ENCODE measurements at places on chromosomes 12 and 14.

- DNase-seq, result no peak
These were observed 2.7 kb downstream of the C2CD5 start for GRCh38 chr12:22541496-22542155.

DNA sequence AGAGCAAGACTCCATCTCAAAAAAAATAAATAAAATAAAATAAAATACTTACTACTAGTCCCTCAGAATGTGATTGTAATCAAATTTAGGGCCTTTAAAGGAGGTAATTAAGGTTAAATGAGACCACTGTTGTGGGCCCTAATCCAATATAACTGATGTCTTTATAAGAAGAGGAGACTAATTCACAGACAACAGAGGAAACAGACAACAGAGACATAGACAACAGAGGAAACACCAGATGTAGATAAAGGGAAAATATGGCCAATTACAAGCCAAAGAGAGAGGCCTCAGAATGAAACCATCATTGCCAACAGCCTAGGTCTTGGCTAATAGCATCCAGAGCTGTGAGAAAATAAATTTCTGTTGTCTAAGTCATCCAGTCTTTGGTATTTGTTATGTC is 669.0 kb upstream of the FOXG1 start:
- no peak for DNase-seq

DNA sequence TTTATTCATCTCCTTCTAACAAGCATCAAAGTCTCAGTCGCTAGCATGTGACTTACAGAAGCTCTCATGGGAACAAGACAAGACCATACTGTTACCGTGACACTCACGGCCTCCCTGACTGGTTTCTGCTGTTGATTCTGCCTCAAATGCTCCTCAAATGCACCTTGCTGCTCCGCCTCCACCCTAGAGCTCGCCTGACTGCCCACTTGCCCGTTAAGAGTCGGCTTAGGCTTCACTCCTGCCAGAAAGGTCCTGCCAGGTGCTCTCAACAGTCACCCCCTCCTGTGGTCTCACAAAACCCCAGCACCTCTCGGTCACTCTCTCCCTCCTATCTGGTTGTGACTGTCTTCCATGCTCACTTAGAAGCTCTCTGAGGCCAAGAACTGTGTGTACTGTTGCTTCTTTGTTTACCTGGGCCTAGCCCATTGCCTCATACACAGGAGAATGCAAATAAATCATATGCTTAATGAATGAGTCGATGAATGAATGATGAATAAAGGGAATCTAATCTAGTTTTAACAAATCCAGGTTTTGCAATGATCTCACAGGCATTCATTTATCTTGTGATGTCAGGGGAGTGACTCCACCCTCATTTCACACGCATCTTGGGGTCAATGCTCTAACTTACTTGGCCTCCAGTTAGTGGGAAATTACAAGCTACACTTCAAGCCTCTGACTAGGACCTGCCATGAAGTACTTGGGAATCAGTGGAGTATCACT is 41.3 kb downstream of the SSH1 start:
- no peak for DNase-seq

DNA sequence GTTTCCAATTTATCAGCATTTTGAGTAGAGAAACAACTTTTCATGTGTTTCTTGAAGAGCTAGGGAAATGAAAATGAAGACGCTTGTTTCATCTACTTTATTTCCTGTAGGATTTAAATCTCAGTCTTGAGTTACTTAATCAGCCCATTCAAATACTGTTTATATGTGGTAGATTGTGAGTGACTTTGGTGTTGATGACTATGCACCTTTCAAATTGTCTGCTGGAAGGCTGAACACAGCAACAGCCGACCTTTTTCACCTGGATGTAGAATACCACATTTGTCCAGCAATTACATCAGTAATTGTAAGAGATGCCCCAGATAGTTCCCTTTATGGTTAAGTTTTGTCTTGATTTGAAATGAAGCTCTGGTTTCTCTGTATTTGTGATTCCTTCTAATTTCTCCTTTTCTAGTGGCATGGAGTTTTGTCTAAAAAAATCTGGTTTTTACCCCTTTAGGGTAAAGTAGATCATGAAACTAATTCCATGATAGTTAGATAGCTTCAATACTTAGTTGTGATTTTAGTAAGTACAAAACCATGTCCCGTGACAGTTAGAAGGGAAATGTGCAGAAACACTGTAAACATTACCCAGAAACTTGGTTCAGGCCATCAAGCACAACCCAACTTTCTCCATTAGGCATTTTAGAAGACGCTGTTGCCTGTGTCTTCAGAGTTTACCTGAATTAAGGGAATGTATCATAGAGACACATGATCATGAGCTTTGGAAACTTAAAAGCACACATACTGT is 165.0 kb downstream of the SRGAP1 start:
- no peak for DNase-seq

GRCh38 chr12:89243771-89244170 is 108.5 kb downstream of the DUSP6 start:
- DNase-seq, result peak; percentile 58

GRCh38 chr14:22883173-22883976 is at the start of gene REM2:
REM2 (plus strand) TSS chr14:22883222; CDS start chr14:22883288, 66 bp downstream.
- DNase-seq, result no peak

- DNase-seq, result no peak
These were observed 22.9 kb downstream of the SYNE3 start for GRCh38 chr14:95493503-95493902.

GRCh38 chr14:75273272-75274049 is 5.2 kb upstream of the FOS start:
- DNase-seq, result no peak

- no peak for DNase-seq
These were observed 635.4 kb downstream of the VRK1 start for GRCh38 chr14:97432586-97432985.

DNA sequence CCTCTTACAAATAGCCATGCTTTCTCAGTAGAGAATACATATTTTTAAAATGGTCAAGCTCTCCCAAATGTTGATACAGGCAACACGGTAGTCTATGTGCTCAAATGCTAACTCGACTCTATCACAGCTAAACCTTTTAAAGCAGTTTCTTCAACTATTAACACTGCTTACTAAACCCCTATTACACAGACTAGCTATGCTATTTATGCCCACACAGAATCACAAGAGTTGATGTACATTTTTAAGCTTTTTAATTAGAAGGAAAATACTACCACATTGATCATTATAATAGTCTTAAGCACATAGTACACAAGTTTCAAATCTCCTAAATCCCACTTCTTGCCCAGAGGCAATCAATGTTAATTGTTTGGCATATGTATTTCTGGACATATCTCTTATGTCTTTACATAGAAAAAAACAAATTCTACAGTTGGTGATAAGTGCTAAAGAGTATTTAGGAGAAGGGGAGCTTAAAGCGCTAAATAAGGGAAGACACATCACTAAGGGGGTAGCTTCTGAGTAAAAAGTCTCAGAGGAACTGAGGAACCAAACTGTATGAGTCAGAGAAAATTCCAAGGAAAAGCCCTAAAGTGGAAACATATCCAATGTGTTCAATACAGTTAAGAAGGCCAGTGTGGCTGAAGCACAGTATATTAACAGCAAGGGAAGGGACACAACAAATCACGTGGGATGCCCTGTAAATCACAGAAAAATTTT is 13.7 kb downstream of the HNRNPC start:
- DNase-seq, result no peak

DNA sequence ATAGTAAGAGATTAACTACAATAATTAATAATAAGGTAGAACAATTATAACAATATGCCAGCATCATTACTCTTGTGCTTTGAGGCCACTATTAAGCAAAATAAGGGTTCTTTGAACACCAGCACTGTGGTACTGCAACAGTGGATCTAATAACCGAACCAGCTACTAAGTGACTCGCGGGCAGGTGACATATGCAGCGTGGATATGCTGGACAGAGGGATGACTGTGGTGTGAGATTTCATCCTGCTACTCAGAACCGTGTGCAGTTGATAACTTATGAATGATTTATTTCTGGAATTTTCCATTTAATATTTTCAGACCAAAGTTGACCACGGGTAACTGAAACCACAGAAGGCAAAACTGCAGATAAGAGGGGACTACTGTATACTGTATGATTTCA is 34.4 kb downstream of the BMAL2 start:
- no peak for DNase-seq

DNA sequence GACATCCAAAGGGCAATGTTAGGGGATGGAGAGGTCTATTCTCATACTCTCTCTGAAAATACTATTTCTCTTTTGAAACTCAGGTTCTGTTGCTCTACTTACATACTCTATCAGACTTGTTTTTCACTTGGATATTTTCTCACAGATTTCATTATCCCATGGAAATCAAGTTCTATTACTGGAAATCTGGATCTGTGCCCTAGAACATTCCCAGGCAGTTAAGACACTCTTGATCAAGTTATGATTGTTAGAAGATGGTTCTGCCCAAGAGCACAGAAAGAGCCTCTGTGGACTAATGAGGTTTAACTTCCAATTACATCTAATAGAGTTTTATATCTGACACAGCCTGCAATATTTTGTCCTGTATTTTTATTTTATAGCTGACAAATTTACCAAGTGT is 591.0 kb upstream of the ATP2B1 start:
- no peak for DNase-seq

GRCh38 chr14:78153064-78153341 is 17.2 kb upstream of the NRXN3 start:
- no peak for DNase-seq

DNA sequence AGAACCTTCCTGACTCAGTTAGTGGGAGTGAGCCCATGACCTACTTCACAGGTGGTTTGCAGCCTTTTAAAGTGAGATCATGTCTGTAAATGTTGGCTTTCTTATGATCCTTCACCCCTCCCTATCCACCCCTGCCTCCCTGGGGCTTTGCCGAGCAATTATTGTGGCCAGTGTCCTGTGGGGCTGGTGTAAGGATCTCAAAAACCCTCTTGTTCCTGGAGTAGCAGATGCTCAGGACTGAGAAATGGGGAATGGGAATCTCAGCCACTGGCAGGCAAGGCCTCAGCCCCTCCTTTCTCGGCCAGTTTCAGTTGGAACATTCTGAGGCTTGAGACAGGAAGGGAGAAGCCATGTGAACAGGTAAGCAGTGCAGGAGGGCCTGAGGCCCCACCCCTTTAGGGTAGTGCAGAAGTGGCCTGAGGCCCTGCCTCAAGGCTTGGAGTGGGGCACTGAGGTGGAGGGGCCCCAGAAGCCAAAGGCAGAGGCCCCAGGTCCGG is 53.8 kb downstream of the PLEKHG3 start:
- DNase-seq, result no peak

- DNase-seq, result no peak
These were observed 108.9 kb downstream of the TRAFD1 start for GRCh38 chr12:112234303-112234702.

GRCh38 chr12:113862590-113863454 is 103.3 kb downstream of the RBM19 start:
- DNase-seq, result no peak

DNA sequence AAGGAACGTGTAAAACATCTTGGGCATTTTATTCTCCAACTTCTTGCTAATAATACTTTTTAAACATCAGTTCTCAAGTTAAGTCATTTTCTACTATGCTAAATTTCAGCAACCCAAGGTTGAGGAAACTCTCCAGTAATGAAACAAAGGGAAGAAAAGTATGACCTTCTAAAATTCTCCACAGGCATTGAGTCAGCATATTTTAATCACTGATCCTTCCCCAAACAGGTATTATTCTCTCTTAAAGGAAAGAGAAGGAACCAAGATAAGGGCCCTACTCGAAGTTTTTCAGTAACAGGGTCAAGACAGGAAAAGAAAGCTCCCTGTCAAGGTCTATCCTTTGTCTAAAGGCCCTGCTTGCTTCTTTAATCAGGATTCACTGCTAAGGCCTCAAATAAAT is 3.0 kb downstream of the KICS2 start:
- DNase-seq, result no peak

- no peak for DNase-seq
These were observed 215.5 kb downstream of the CRADD start for GRCh38 chr12:93892423-93893268.

DNA sequence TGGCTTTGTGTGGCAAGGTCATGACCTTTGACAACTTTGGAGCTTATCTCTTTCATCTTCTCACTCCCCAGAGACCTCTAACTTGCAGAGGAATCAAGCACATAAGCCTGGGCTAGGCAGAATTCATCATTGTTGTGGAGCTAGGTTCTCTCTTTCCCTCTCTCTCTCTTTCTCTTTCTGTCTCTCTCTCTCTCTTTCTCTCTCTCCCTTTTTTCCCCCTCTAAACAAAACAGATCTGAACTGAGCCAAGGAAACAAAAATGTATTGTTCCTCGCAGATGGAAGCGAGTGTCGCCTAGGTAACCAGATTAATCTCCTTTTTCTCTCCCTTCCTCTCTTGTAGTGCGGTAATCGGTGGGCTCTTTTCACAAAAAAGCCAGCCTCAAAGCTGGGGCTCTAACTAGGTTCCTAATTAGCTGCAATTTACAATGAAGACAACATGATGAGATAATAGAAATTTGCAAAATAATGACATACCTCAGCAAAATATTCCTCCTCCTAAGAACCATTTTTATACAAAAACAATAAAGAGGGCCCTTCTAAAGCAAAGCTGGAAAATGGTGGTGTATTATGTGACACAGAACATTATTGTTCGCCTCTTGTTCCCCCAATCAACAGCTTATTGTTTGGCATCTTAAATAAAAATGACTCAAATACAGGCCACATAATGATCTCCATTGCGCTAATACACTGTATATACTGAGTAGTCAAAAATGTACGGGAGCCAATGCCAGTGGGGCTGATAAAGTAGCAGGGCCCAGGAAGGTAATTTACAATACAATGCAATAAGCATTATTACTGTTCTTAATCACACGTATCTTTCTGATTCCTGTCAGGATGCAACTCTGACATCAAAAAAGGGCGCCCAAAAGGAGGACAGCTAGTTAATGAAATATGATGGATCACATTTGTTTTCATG is 65.7 kb upstream of the SOX5 start:
- DNase-seq, result no peak

- DNase-seq, result no peak
These were observed 785.8 kb downstream of the MED13L start for GRCh38 chr12:115491511-115492250.

Measured in MM.1S (cell line).